ENCODE measurements at places on chromosomes 7 and 10. TPM values are rescaled to one million over a fixed set of nuclear protein-coding genes. Genes with fewer than 3 reads are reported as not detected.

The STEAP1B gene
- total RNA-seq = 0.07 TPM

The MALRD1 gene
- not detected for total RNA-seq

The FGF8 gene
- 0.08 TPM for total RNA-seq

The SEMA4G gene
- total RNA-seq = 7.4 TPM

The PNLIPRP2 gene
- total RNA-seq = 0.06 TPM

The DGKB gene
- total RNA-seq = not detected

The CABCOCO1 gene
- 0.46 TPM for total RNA-seq

The DDC gene
- total RNA-seq = 1.1 TPM

The LRRC17 gene
- total RNA-seq = 0.09 TPM

The FFAR4 gene
- 0.06 TPM for total RNA-seq

The GIMAP5 gene
- total RNA-seq = not detected

The SUN3 gene
- not detected for total RNA-seq

The RAMP3 gene
- total RNA-seq = not detected

The C10orf67 gene
- total RNA-seq = 0.08 TPM

The PAPOLB gene
- total RNA-seq = not detected

The REPIN1 gene
- 81.1 TPM for total RNA-seq

The CLDN3 gene
- 3.6 TPM for total RNA-seq

The ZNF862 gene
- 3.4 TPM for total RNA-seq

The RAPGEF5 gene
- total RNA-seq = 0.06 TPM

The CALHM3 gene
- 0.35 TPM for total RNA-seq

The HSPA12A gene
- total RNA-seq = 9.8 TPM

The LEP gene
- total RNA-seq = not detected

The CYP2E1 gene
- total RNA-seq = 0.26 TPM

The IFIT1B gene
- total RNA-seq = not detected

The LIPK gene
- total RNA-seq = not detected

The PTF1A gene
- not detected for total RNA-seq

The FAM25G gene
- total RNA-seq = 0.73 TPM

The LIPN gene
- total RNA-seq = not detected

The KLF14 gene
- 0.06 TPM for total RNA-seq

The PKD1L1 gene
- 0.12 TPM for total RNA-seq

The CLCN1 gene
- 0.03 TPM for total RNA-seq

The TWIST1 gene
- total RNA-seq = 3.3 TPM
